ENCODE measurements at places on chromosomes 3 and 15. TPM values are rescaled to one million over a fixed set of nuclear protein-coding genes. Genes with fewer than 3 reads are reported as not detected.

Gene SLC15A2
- polyA plus RNA-seq, result 2.5 TPM

Gene ESYT3
- 0.53 TPM for polyA plus RNA-seq

Gene SENP5
- 8.6 TPM for polyA plus RNA-seq

Gene COX17
- 26.9 TPM for polyA plus RNA-seq

Gene TIMMDC1
- polyA plus RNA-seq, result 74.9 TPM

Gene ACTRT3
- 1.5 TPM for polyA plus RNA-seq

Gene GP9
- polyA plus RNA-seq, result not detected

All from ovary (tissue), 10 donors.